Kasumi-1 (cell line): ENCODE measurements at places on chromosomes 1 and 21.

- DNase-seq = peak; percentile 57
Observed at GRCh38 chr1:58768971-58769808, 14.7 kb downstream of the JUN start.

GRCh38 chr1:39087435-39087834 is 61.3 kb downstream of the NDUFS5 start:
- DNase-seq = no peak

DNA sequence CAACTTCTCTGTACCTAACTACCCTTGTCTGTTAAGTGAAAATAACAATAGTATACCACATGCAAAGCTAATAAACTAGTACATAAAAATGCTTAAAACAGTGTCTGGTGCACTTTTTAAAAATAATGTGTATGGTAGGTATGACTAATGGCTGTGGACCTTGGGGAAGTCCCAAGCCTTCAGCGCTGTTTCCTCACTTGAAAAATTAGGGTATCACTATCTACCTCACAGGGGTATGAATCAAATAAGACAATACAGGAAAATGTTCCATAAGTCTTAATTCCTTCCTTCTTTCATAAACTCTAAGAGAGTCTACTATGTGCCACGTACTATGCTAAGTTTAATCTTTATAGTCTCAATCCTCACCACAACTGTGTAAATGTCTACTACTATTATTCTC is 32.0 kb downstream of the EGLN1 start:
- no peak for DNase-seq

DNA sequence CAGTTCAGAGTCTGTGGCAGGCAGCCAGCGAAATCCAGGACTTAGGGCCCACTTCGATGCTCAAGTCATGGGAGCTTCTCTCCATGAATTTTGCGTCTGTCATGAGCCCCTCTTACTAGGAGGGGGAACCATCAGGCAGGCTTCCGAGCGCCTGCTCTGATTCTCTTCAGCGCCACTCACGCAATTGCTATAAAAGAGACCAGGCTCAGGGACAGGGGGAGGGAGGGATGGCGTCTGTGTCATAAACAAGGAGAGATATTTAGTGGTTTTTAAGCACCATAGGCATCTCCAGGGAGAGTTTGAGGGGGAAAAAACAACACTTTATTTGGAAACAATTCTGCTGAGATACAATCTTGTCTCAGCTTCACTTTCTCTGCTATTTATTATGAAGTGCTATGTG is 60.6 kb downstream of the NAV1 start:
- no peak for DNase-seq

GRCh38 chr1:39694026-39694425 is 2.8 kb upstream of the HPCAL4 start:
- no peak for DNase-seq

DNA sequence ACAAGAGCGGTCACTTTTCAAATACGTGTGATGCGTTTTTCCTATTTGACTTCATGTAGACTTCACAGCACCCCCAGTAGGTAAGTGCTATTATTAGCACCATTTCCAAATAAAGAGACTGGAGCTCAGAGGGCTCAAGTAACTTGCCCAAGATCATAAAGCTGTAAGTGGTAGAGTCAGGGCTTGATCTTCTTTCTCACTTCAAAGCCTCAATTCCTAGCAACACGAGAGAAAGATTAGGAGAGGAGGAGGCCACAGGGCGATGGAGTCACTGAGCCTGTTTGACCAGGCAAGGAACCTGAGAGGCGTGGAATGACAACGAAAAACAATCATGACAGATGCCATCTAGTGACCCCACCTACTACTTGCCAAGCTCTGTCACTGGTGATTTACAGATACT is 181.0 kb downstream of the FOXD2 start:
- DNase-seq = no peak

GRCh38 chr21:19908390-19908789 is 1089.8 kb upstream of the NCAM2 start:
- peak; percentile 66 for DNase-seq
